ENCODE measurements at places on chromosomes 2 and 18. TPM values are rescaled to one million over a fixed set of nuclear protein-coding genes. Genes with fewer than 3 reads are reported as not detected.

HRH4 gene
- not detected for total RNA-seq

GRCh38 chr18:79935925-79936324, 15.5 kb downstream of the SLC66A2 start:
- DNase-seq, result no peak

- no peak for DNase-seq
These were observed 145.1 kb downstream of the CDC42EP3 start for GRCh38 chr2:37526323-37526722.

MRO gene
- not detected for total RNA-seq

DNA sequence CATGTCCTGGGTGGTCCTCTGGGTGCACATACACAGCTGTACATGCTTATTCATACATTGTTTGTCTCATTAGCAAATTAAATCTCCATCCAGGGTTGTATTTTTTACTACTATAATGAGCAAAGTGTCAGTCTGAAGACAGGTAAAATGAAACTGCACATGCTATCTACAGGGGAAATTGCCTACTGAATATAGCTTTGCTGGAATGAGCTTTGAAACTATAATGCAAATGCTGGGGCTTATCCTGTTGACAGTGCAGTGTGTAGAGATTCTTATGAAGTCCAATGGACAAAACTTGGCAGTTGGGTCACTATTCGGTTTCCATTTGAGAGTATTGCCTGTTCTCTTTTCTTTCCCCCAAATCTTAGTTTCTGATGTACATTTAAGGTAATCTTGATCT, 292.8 kb upstream of the LRP1B start:
- DNase-seq, result no peak

- DNase-seq, result peak; percentile 31
These were observed 222.6 kb upstream of the SALL3 start for GRCh38 chr18:78757014-78757413.

GRCh38 chr2:151551556-151551955, 141.9 kb downstream of the RIF1 start:
- no peak for DNase-seq

- DNase-seq, result no peak
These were observed 28.2 kb downstream of the PELI1 start for GRCh38 chr2:64115808-64116598.

All from Peyer's patch (tissue), 4 donors.